ENCODE measurements at places on chromosomes 3 and 15. TPM values are rescaled to one million over a fixed set of nuclear protein-coding genes. Genes with fewer than 3 reads are reported as not detected.
A peak's percentile ranks its signal among the peaks of the same experiment; 100 is the strongest.

GRCh38 chr15:99073008-99073717 lies 31.7 kb upstream of the SYNM start:
- no peak for DNase-seq

The ARRDC4 gene
- total RNA-seq = 29.6 TPM

The GOLGA8R gene
- total RNA-seq = 6.2 TPM

DNA sequence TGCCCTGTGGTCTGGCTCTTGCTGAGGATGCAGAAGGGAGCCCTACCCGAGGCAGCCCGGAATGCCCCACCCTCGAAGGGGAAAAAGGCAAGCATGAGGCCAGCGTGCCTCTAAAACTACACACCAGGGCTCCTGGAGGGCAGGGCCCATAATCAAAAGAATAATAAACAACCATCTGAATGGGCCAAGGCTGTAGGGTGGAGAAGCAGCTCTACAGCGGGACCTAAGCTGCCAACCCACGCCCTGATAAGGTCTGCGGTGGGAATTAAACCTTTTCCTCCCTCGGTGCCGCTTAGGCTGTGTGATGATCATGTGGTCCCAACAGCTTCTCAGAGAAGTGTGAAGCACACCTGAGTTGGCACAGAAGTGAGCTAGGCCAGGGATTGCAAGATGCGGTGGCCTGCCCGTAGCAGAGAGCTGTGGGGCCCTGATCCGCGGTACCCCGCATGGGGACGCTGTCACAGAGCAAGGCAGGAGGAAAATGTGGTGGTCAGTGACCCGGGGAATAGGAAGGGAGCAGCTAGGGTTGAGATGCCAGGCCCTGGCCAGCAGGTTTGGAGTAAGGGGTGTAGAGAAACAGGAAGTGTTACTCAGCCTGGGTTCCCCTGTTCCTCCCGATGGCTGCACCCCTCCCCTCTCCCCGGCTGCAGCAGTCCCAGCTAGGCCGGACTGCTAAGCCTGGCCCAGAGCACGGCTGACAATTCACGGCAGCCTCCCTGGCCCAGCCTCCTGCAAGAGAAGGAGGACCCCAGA lies 1.1 kb upstream of the C15orf62 start:
- DNase-seq = no peak

- DNase-seq = no peak
Measured at GRCh38 chr3:138877226-138877625, 42.5 kb upstream of the PIK3CB start.

The TICRR gene
- not detected for total RNA-seq

- no peak for DNase-seq
Measured at GRCh38 chr3:45002139-45002660, 23.9 kb upstream of the CLEC3B start.

The CHRD gene
- 50.4 TPM for total RNA-seq

GRCh38 chr3:49839193-49839809 lies 17.1 kb downstream of the TRAIP start:
- DNase-seq = peak; percentile 80

- DNase-seq = no peak
Measured at GRCh38 chr3:5294356-5294755, 106.8 kb downstream of the EDEM1 start.

DNA sequence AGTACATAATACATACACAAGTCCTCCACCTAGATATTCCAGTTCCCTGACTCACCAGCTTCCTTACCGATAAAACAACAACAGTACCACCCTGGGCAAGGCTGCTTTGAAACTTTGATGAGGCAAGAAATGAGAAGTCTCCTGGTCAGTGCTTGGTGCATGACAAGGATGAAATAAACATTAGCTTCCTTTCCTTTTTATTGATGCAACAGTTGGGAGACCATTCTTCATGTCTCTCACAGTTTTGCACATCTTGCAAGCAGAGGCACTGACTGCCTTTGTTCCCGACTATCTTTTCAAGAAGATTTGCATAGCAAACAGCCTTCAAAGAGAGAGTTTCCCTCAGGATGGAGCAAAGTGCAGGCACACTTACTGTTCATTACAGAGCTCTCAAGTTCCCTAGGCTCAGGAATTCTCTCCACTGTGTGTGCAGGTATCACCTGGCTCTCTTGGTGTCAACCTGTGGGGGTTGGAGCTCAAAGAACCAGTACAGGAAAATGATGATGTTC lies 65.2 kb downstream of the MYLK start:
- no peak for DNase-seq

- DNase-seq = no peak
Measured at GRCh38 chr3:127647166-127647844, 18.3 kb downstream of the PODXL2 start.

DNA sequence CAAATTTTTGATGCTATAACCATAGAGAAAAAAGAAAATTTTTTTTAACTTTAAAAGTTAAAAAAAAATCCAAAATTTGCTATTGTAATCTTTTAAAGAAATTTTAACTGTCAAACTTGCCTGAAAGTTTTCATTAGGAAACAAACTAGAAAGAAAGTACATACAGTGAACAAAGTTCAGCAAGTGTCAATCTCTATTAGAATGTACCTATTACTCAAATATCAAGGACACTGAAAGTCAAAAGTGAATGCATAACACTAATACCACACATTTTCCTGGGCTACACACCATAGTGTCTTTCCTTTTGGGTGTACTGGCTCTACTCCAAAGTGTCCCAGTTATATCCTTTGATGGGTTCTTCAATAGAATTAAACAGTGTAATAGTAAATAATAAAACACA lies 56.8 kb downstream of the LRRFIP2 start:
- DNase-seq = no peak

- DNase-seq = no peak
Measured at GRCh38 chr3:148229107-148229506, 468.6 kb upstream of the AGTR1 start.

The ANKRD34C gene
- total RNA-seq = 0.33 TPM

The FBXW12 gene
- 3.4 TPM for total RNA-seq

DNA sequence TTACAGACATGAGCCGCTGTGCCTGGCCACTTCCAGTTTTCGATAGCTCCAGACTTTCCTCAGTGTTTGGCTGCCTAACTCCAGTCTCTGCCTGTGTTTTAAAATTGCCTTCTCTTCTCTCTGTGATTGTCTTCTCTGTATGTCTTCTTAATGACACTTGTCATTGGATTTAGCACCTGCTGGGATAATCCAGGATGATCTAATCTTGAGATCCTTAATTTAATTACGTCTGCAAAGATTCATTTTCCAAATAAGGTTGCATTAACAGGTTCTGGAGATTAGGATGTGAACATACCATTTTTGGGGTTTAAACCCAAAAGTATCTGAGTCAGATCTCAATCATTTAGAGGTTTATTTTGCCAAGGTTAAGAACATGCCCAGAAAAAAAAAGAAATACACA lies 222.2 kb upstream of the PDZRN3 start:
- no peak for DNase-seq

- no peak for DNase-seq
Measured at GRCh38 chr3:106768941-106769480, 608.2 kb upstream of the CCDC54 start.

DNA sequence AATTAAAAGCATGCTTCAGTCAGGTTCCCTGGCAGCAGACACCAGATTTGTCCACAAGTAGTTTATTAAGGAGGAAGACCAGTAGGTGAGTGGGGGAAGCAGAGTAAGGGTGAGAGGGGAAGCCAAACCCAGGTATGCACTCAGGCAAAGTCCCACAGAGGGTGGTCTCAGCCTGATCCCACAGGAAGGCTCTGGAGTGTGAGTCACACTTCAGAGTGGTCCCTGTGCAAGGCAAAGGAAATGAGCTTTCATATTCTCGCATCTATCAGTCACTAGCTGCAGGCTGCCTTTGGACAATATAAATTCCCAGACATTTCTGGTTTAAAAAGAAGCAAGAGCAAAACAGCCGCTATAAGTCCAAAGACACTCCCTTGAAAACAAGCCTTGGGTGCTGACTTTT lies 78.5 kb downstream of the TRANK1 start:
- no peak for DNase-seq

DNA sequence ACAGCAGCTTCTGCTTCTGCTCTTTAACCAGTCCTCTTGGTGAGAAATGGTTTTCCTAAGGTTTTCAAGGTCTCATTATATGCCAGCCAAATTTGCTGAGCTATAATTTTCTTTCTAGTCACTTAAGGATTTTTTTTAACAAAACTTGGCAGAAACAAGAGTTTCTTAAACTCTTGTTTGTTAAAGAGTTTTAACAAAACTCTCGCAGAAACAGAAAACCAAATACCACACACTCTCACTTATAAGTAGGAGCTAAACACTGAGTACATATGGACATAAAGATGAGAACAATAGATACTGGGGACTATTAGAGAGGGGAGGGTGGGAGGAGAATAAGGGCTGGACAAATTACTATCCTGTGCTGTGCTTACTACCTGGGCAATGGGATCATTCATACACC lies 908.3 kb downstream of the TUSC7 start:
- no peak for DNase-seq

DNA sequence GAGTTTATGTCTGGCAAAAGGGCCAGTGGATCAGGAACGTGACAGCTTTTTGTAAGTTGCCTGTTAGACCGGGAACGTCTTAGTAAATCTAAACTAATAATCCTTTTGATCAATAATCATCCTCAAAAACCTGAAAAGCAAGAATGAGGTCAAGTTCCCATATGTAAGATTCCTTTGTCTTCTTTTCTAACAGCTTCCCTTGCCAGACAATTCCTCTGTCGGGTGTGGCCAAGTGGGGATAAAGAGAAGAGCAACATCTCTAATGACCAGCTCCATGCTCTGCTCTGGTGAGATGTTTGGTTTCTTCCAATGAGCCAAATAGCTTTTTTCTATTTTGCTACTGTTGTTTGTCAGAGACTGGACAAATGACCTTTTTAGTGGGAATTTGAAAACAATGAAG lies 19.8 kb downstream of the FANCD2OS start:
- DNase-seq = no peak

The SI gene
- total RNA-seq = not detected

GRCh38 chr3:120101624-120102023 lies 7.4 kb upstream of the GSK3B start:
- DNase-seq = no peak

- no peak for DNase-seq
Measured at GRCh38 chr3:62755285-62755684, 119.9 kb downstream of the CADPS start.

The DPH6 gene
- 10.9 TPM for total RNA-seq

DNA sequence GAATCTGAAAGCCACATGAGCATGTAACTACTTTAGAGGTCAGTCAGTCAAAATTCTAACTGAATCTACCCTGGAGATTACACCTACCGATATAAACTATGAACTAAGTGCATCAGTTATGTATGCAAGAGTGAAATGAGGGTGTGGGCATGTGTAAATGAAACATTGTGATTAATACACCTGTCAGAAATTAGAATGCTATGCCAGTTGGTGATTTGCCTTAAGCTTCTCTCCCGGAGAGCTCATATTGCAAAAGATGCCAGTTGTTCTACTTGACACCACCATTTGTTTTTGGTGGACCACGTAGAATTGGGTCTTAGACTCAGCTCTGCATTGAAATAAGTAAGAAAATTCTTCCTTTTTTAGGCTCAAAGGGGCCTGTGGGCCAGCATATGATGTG lies 91.0 kb upstream of the KBTBD8 start:
- no peak for DNase-seq

- DNase-seq = peak; percentile 4
Measured at GRCh38 chr3:51711352-51712037, 4.6 kb downstream of the GRM2 start.

- no peak for DNase-seq
Measured at GRCh38 chr15:60095711-60096110, 91.6 kb downstream of the FOXB1 start.

The STAB1 gene
- 50.4 TPM for total RNA-seq

GRCh38 chr3:19149368-19149767 lies 1.1 kb downstream of the KCNH8 start:
- DNase-seq = no peak

The ZNF710 gene
- 34.5 TPM for total RNA-seq

The ESYT3 gene
- 6.0 TPM for total RNA-seq

- DNase-seq = no peak
Measured at GRCh38 chr3:58502872-58503271, 11.0 kb downstream of the KCTD6 start.

- no peak for DNase-seq
Measured at GRCh38 chr3:164233951-164234350, 844.3 kb downstream of the SI start.

DNA sequence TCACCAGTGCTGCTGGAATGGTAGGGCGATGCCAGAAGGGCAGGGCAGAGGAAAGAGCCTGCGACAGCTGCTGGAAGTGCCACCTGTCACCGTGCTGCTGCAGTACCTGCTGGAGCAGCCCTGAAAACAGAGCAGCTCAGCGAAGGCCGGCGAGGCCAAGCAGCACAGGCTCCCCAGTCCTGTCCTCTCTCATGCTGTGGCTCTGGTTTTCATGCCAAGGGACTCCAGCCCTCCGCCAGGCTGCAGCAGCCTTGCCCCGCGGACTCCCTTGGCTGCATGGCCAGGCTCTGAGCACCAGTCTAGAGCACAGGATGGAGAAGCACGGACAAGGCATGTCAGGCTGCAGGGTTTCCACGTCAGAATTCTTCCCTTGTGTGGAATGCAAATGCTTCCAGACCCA lies 43.9 kb downstream of the ADCY5 start:
- DNase-seq = no peak

All from body of pancreas (tissue), 4 donors.